Esophagus squamous epithelium (tissue), 5 donors: ENCODE measurements at places on chromosomes 5 and 9. TPM values are rescaled to one million over a fixed set of nuclear protein-coding genes. Genes with fewer than 3 reads are reported as not detected.

- no peak for DNase-seq
Measured at GRCh38 chr5:134118212-134118835, 3.8 kb downstream of the TCF7 start.

DNA sequence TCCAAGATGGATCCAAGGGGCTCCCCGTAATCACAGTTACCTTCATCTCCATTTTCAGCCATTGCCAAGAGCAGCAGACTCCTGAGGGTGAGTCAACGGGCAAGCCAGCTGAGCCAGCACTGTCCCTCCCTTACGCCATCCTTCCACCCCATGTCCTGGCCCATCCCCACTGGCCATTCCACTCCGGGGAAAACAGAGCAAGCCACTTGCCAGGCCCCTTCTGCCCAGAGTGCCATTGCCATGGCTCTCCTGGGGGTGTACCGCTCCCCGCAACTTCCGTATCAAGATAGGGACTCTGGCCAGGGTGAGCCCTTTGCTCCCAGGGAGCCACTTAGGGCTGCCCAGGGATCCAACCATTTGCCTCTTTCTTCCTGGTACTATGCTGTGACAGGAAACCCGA, 48.9 kb upstream of the CDKN2AIPNL start:
- no peak for DNase-seq

BTNL8 gene
- not detected for total RNA-seq

DNA sequence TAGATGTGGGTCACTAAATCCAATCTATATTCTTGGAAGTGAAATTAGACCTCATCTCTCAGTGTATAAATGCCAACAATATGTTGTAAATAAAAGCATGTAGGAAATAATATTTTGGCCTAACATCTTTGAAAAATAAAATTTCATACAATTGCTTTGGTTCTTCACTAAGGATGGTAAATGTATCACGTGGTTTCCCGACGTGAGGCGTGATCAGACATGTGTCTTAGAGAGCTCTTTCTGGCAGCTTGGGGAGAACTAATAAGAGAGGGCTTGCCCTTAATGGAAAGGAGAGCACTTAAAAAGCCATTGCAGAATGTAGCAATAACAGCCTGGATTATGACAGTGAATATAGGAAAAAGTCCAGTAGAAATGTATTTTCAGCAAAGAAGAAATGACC, 602.6 kb downstream of the CDH12 start:
- no peak for DNase-seq

NSD1 gene
- 33.2 TPM for total RNA-seq

DNA sequence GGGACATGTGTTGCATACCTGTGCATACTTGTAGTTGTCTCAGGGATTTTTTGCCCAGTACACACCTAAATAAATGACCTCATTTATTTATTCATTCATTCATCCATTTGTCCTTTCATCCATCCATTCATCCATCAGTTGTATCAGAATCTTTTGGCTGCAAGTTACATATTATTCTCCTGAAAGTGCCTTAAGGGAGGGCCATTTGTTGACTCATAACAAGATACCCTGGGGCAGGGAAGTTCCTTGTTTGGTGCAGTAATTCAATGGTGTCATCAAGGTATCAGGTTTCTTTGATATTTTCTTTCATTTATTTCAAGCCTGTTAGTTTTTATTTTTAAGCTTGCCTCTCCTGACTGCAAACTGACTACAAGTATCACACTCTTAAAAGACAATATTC, 597.9 kb upstream of the TLE4 start:
- no peak for DNase-seq

ACTBL2 gene
- not detected for total RNA-seq

DNA sequence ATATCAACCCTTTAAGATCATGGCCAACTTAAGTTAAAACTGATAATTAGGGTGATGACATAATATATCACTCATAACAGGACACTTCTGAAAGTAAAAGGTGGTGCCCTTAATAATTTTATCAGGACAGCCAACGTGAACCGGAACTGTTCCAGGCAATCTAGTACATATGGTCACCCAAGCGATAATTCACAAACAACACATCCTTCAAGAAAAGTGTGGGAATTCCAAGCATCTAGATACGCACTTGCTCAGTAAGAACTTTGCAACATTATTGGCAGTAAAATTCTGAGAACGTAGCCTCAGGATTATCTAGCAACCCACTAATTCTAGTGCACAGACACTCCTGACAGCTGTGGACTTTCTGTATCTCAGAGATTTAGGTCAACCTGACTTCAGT, 85.7 kb downstream of the ALDH7A1 start:
- no peak for DNase-seq

DNA sequence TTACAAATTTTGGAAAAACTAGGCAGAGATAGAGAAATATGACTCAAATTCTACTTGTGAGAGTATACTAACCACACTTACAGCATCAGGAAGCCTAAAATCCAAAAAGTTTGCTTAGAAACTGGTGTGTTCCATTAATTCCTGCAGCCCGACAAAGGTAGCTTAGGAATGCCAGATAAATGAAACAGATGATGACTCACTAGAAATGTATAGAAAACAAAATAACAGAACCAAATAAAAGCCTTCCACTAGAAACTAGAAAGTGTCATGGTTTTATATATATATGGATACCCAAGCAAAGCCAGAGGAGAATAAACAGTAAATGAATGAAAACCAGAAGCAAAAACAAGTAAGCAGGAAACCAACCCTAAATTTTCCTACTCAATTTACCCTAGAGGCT, 272.2 kb upstream of the PRDM9 start:
- DNase-seq = no peak

DNA sequence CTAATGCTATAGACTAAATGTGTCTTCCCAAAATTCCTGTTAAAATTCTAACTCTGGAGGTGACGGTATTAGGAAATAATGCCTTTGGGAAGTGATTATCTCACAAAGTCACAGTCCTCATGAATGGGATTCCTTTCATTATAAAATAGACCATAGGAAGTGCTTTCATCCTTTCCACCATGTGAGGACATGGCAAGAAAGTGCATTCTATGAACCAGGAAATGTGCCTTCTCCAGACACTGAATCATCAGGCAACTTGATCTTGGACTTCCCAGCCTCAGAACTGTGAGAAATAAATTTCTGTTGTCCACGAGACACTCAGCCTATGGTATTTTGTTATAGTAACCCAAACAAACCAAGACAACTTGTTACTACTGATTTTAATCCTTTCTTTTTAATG, 582.4 kb upstream of the C9orf72 start:
- DNase-seq = no peak

PITX1 gene
- 735 TPM for total RNA-seq

DNA sequence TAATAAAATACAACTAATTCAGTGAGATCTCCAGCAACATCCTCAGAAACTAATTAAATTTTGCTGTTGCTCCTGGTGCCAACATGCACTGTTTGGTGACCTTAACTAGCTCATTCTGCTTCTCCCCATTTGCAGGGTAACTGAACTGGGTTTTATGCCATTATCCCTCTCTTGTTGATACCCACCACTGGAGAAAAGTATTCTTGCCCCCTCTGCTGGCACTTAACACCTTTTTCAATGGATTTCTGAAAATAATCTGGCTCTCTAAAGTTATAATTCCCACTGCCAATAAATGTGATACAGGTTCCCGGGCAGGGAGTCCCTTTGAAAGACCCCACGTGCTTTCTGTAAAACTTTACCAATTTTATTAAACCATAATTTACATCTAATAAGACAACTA, 394.3 kb downstream of the OSTF1 start:
- no peak for DNase-seq

DNA sequence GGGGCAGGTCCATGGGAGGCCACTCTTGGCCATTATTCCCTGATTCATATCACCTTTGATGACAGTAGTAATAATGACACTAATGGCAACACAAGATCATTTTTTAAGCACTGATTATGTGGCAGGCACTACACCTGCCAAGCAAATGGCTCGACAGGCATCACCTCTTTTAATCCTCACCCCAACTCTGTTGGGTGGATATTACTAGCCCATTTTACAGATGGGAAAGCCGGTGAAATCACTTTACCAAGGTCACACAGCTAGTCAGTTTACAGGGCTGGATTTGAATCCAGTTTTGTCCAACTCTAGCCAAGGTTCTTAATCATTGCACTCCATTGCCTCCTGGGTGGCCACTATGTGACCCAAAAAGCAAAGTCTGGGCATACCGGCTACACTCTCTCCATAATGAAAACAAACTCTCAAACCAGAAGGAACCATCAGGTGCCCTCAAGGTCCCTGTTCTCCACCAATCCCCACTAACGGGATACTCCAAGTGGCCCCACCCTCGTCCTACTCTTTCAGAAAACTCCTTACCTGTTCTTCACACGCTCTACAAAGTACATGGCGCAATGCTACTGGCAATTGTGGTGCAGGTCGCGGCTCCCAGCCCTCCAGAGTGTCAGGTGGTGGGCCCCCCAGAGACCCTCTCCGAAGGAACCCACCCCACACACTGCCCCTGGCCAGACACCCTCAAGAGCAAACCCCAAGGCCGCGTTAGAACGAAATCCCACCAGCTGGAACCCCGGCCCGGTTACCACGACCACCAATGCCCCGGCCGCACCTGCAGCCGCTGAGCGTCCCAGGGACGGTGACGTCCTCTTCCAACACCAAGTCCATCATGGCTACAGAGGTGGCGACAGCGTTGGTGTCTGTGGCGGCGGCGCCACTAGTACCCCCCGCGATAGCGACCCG, 572 bp downstream of the CDK5RAP2 start:
- no peak for DNase-seq

- no peak for DNase-seq
Measured at GRCh38 chr5:135246923-135247795, 151.9 kb downstream of the MACROH2A1 start.

C1QTNF3 gene
- 5.1 TPM for total RNA-seq

PARP8 gene
- 6.5 TPM for total RNA-seq

DNA sequence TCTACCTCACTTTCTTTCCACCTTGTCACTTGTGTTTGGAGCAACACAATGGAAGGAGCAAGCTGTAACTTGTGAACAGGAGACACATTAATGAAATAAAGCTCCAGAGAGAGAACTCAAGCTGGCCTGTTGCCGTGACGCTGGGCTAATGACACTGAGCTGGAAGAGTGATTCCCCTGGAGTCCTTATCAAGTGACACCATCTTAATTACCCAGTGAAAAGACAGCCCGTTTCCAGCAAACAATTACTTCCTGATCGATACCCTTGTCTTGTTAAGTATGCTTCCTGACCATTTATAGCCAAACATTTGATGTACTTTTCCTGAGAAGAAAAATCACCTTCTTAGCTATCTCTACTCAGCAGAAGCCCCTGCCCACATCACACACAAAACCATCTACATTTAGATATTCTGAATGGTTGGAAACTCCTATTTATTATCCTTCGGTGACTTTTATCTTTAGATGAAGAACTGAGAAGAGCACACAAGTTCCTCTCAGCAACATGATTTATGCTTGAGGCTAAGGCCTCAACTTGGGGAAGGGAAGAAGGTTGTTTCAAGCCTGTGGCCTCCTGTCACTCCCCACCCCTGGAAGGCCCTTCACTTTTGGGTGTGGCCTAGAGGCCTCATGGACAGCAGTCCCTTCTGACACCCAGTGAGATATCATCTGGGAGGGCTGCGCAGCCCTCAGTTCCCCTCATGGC, 34.1 kb downstream of the CRHBP start:
- no peak for DNase-seq

- DNase-seq = no peak
Measured at GRCh38 chr9:6938447-6938846, 180.7 kb downstream of the KDM4C start.

PGM5 gene
- total RNA-seq = 4.5 TPM

BARHL1 gene
- not detected for total RNA-seq

DNA sequence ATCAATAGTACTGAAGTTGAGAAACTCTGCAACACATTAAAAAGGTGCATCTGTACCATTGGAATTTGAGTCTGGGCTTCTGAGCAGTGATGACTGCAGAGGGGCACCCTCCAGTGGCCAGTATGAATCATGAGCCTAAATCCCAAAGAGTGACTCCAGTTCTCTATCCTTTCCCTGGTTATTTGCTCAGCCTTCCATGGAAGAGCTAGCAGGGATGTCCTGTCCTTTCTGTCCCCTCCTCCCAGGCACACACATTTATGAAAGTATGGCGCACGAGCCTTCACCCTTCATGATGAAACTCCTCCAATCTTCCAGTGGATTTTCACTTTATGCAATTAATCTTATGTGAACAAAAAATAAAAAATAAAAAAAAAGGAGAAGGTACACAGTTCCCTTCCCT, 81.0 kb downstream of the ESM1 start:
- no peak for DNase-seq

- DNase-seq = no peak
Measured at GRCh38 chr5:178297751-178298150, 65.1 kb upstream of the PHYKPL start.

DNA sequence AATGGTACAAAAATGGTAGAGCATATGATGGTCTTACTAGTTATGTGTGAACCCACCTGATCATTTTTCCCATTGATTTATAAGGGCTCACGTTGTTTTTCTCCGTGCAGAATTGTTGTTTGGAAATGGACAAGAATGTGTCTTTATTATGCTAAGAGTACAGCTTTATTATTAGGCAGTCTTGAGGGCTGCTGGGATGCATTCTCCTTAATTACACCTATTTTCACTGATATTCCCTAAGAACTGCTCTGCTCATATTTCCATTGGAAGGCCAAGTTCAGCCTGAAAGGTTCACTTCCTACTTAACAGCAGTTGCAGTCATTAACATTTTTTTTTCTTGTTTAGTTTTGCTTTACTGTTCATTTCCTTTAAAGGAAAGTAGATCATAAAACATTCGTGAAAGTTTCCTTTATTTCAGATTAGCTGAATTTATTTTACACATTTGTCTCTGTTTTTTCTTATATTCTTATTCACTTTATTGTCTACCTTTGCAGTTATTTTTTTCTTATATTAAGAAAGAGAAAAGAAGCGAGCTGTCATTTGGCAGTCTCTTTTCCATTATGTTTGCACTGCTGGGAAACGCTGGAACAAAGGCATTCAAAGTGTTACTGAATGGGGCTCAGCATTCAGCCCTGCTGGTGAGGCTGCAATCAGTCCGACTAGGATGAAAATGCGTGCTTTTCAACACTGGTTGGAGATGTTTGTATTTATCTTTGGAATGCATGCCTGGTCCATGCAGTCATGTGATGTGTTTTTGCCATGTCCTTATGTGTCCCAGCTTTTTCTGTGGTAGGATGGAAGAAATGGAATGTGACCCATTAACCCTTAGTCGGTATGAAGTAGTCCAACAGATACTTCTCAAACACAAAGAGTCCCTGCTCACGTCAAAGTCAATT, 602.7 kb upstream of the ZNF608 start:
- DNase-seq = no peak

PCDHGA4 gene
- total RNA-seq = 0.12 TPM

GRCh38 chr5:148561801-148562311, 92.5 kb downstream of the HTR4 start:
- no peak for DNase-seq

DNA sequence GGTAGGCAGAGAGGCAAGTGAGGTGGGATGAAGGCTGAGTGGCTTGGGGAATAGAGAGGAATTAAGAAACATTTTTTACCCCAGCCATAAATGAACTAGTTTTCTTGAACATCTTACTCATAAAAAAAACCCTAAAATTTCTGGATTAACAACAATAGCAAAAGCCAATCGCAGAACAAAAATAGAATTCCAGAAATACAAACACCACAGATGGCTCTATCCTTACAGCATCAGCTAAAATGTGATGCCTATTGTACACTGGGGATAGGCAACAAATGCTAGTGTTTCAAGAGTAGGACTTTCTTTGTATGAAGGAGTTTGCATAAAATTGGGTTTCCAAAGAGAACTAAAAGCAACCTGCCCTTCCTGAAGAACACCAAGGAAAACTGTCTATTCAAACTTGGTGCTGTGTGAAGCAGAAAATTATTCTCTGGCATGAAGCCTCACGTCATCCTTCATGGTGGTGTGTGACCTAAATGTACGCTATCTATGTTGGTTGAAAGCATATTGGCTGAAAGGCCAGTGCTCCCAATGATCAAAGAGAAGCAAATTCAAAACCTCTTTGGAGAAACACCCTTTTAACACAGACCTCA, 82.9 kb downstream of the JAKMIP2 start:
- DNase-seq = no peak
